ENCODE measurements at places on chromosomes 6 and 20.

DNA sequence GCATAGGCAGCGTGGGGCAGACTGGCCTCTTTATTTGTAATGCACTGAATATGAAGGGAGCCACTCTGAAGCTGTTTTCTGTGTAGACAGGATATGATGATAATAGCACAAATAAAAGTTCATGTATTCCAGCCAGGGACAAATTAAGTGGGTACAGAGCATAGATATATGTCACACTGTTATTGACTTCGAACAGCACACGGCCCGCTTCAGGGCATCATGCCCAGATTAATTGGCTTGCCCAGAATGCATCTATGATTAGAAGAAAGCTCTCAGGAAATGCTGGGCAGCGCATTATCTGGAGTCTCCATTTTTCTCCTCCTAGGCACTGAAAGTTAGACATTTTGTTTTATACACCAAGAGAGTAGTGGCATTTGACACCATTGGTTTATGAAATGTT is 26.3 kb upstream of the SASH1 start:
- DNase-seq, result no peak

DNA sequence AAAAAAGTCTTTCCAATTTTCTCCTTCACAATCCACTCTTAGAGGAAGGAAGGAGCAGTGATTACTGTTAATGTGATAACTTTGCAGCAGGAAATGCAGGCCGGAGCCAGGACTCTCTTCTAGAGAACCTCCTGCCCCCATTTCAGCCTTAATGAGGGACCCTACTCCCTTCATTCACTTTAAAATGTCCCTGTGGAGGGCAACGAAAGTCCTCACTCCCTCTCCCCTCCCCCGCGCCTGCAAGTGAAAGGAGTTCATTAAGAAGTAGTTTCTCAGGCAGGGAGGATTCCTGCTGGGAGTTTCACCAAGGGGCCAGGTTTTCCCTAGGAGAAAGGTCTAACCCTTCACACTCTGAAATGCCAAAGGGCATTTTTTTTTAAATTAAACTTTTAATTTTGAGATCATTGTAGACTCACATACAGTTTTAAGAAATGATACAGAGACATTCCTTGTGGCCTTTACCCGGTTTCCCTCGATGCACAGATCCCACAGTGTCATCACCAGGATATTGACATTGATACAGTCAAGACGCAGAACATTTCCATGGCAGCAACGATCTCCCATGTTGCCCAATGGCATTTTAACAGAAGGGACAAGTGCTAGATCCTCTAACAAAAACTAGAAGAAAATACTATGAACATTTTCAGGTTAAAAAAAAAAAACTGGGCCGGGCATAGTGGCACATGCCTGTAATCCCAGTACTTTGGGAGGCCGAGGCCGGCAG is 6.8 kb upstream of the COMMD7 start:
- no peak for DNase-seq

GRCh38 chr6:107653861-107654394 is 164.0 kb downstream of the SOBP start:
- DNase-seq, result no peak

GRCh38 chr20:40009542-40009941 is 679.5 kb downstream of the MAFB start:
- DNase-seq, result no peak

GRCh38 chr6:147170269-147170668 is 33.9 kb upstream of the STXBP5 start:
- no peak for DNase-seq

DNA sequence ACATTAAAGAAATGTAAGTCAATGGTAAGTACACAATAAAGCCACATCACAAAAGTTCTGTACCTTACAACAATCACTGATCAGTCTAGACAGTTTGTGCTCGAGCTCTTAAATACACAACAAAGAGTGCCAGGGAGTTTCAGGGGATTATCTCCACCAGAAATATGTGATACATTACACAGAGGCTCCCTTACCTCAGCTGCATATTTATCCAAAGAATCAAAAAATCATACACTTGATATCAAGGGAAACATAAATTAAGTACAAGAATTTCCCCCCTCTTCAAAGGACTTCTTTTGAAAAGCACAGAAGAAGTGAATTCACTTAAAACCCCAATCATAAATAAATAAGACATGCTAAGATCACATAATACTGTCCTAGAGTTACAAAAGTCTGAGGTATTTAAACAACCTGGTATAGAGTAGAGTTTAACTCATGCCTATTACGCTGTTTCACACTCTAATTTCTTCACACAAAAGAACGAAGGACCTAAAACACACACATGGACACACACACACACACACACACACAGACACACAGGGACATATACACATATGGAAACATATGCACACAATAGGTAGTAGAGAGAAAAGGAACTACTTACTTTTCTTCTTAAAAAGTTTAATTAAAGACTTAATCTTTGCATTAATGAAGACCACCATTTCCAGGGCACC is 528 bp downstream of the NHSL1 start:
- no peak for DNase-seq

Measured in stimulated activated CD4-positive, alpha-beta T cell treated with anti-CD3 and anti-CD28 coated beads, Interleukin-15, amount 100 ng/mL, for 1 hour (primary cell).